ELF-1 (cell line): ENCODE measurements at places on chromosomes 7 and 10.

DNA sequence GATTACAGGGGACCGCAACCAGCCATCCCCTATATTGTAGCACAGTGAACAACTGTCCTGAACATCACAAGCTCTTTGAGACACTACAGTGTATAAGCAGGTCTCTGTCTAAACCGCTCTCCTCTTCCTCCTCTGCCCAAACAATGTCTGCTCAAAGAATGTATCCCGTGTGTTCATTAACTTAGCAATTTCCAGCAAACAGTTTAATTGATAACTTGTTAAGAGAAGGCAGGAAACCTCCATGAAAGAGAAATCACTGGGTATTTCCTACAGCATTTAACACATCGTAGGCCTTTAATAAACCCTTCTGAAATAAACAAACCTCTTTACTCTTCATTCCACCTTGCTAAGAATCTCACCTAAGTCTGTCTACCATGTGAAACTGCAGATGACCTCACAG is 1.5 kb downstream of the PMS2 start:
- DNase-seq: no peak

DNA sequence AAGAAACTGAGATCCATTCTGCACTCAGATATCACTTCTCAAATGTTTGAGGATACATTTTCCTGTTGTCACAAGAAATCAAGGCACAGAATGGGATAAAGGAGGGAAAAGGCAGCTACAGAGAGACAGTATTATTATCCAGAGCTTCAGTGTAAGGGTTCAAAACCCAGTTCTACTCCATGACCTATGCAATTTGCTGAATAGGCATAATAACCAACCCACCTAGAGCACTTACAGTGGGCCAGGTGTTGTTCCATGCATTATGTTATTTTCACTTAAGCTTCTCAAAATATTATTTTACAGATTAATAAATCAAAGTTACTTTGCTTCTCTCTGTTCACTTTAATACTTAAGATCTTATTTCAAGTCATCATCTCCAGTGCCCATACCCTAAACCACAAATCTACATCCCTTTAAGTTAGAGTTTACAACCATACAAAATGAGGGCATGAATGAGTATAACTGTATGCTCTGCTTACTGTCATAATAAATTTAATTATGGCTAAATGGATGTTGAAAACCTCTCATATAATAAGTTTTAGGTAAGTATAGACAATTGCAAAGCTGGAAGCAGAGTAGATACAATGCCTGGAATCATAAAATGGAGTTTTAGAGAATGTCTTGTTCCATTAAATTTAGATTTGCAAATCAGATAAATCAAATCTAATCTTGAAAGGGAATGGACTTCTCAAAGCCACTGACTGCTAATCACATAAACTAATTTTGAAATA is 28.1 kb upstream of the PCLO start:
- no peak for DNase-seq

DNA sequence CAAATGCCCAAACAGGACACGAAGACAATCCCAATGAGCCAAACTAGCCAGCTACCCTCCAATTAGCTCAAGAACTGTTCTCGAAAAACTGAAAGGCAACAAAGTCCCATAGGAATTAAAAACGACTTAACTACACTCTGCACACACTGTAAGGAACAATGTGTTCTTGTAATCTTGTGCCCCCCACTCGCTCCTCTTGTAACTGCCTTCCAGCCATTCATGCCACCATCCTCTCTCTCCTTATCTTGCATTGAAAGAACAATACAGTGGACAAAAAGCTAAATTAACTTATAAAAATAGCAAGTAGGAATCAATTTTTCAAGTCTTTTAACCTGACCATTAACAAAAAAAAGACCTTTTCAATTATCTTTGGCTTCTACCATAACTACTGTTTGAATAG is 2.9 kb downstream of the CYTH3 start:
- DNase-seq: no peak

DNA sequence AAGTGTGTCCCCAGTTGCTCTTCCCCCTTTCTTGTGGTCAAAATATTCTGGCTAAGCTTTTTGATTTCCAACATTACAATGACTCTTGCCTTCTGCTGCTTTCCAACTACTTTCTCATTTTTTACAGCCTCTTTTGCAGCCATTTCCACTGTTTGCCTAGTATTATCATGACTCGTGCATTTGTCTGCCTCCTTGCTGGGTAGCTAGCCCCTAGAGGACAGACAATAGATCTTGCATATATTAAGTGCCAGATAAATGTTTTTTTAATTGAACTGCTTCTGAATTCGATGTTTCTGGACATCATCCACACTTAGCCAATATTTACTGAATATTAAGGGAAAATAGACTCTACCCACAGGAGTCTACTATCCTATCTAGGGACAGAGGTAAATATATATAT is 124.5 kb downstream of the POU6F2 start:
- DNase-seq: no peak

- no peak for DNase-seq
Observed at GRCh38 chr10:22435650-22436049, 90.4 kb downstream of the SPAG6 start.

- no peak for DNase-seq
Observed at GRCh38 chr7:19749658-19750057, 23.8 kb downstream of the TMEM196 start.

- no peak for DNase-seq
Observed at GRCh38 chr7:21934808-21935207, 10.9 kb downstream of the CDCA7L start.

DNA sequence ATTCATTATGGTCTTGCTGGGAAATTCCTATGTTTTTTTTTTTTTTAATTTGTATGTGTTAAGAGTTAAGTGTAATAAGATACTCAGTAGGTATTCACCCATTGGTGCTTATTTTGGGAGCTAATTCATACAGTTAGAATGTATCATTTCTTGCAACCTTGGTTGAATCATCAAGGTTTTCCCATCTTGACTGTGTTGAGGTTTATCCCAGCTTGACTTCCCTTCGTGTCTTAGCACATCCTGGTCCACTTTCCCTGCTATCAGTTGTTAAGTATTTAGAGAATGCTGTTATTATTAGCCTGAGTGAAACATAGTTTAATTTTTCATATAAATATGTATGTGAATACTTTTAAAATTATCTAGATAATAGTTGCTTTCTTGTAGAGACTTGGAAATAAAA is 20.8 kb downstream of the RALA start:
- no peak for DNase-seq

GRCh38 chr10:7625836-7626235 is 40.9 kb downstream of the ITIH5 start:
- no peak for DNase-seq

DNA sequence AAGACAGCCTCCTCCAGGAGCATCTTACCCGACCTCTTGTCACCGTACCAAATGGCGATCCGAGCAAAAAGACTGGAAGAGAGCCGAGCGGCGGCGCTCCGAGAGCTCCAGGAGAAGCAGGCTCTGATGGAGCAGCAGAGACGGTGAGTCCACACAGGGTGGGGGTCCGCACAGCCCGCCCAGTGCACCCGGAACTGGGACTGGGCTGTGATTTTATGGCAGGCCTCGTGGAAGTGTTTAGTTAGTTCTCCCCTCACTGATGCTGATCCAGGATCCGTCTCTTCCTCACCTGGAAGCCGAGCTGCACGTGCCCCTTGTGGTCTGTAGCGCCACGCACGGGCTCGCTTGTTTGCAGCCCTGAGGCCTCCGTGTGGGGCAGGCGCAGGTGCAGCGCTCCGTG is 19.6 kb downstream of the LRRC27 start:
- no peak for DNase-seq

DNA sequence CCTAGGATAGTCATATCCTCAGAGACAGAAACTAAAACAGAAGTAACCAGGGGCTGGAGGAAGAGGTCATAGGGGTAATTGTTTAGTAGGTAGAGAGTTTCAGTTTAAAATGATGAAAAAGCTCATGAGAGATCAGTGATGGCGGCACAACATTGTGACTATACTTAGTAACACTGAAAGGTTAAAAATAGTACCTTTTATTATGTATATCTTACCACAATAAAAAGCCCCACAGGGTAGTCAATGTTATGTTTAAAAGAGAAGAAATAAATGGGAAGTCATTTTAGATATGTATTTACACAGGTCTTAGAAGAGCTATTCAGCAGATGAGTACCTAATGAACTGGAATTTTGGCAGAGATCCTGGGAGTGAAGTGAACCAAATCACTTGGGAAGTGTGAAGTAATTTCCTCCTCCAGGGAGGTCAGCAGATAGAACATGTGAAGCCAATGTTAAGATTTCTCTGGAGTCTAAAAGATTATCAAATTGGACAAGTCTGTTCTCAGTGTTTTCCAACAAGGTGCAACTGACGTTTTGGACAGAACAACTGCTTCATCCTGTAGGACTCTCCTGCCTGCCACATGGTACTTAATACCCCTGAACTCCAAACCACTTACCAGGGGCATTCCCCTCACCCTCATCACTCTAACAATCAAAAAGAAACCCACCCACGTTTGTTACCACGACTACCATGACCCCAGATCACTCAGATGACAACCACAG is 6.4 kb downstream of the CDCA7L start:
- no peak for DNase-seq

DNA sequence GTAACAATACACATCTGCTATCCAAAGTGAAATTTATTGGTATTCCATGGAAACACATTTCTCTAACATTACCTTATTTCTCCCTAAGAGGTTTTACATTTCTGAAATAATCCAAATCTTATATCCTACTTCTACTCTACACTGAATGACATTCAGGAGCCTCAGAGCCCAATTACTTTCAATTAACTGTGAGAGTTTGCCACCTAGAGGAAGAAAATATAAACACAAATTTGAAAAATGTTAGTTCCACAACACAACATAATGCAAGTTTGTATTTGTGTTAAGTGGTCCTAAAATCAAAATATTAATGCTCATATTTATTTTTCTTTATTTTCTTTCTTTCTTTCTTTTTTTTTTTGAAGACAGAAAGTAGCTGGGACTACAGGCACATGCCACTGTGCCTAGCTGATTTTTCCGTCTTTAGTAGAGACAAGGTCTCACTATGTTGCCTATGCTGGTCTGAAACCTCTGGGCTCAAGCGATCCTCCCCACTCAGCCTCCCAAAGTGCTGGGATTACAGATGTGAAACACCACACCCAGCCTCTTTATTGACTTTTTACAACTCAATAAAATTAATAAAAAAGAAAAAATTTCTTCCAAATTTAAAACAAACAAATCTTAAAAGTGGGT is 46.0 kb downstream of the ATAD1 start:
- no peak for DNase-seq
